ENCODE measurements at places on chromosomes 7 and 10. TPM values are rescaled to one million over a fixed set of nuclear protein-coding genes. Genes with fewer than 3 reads are reported as not detected.

TCAF1 gene
- total RNA-seq = 25.2 TPM

RPEL1 gene
- total RNA-seq = not detected

EIF5AL1 gene
- 1.7 TPM for total RNA-seq

MEST gene
- total RNA-seq = 0.55 TPM

NME8 gene
- total RNA-seq = not detected

FZD8 gene
- 0.65 TPM for total RNA-seq

ALOX5 gene
- 6.8 TPM for total RNA-seq

IFIT2 gene
- 14.8 TPM for total RNA-seq

EN2 gene
- not detected for total RNA-seq

CALHM1 gene
- 0.58 TPM for total RNA-seq

HOXA4 gene
- total RNA-seq = 0.15 TPM

TFPI2 gene
- not detected for total RNA-seq

PPP1R9A gene
- not detected for total RNA-seq

TFEC gene
- total RNA-seq = 0.28 TPM

CALHM2 gene
- 138 TPM for total RNA-seq

TBX20 gene
- total RNA-seq = 0.45 TPM

PRPS1L1 gene
- not detected for total RNA-seq

CREB3L2 gene
- total RNA-seq = 44.7 TPM

LIPM gene
- total RNA-seq = not detected
